ENCODE measurements at places on chromosomes 4 and X. TPM values are rescaled to one million over a fixed set of nuclear protein-coding genes. Genes with fewer than 3 reads are reported as not detected.

DNA sequence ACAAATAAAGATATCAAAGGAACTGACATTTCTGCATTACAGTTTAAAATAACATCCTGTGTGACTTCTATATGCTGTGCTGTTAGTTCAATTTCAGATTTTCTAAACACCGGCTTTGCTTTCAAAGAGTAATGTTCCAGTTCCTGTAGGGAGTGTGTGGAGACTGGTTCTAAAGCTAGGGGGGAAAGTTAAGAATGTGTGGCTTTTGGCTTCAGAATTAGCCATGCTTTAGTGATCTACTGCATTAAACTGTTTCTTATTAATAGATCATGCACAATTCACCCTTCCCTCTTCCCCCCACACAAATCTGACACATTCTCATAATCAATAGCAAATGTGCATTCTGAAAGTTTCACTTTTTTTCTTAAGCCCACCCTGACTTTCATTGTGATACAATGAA lies 32.0 kb upstream of the DKK2 start:
- no peak for DNase-seq

- DNase-seq = peak; percentile 53
Measured at GRCh38 chr4:26860922-26861433, 337 bp downstream of the STIM2 start.

GRCh38 chrX:117998171-117998570 lies 118.4 kb downstream of the KLHL13 start:
- DNase-seq = no peak

GRCh38 chrX:9356846-9357245 lies 108.0 kb upstream of the TBL1X start:
- no peak for DNase-seq

- no peak for DNase-seq
Measured at GRCh38 chr4:137738375-137738990, 206.2 kb upstream of the PCDH18 start.

DNA sequence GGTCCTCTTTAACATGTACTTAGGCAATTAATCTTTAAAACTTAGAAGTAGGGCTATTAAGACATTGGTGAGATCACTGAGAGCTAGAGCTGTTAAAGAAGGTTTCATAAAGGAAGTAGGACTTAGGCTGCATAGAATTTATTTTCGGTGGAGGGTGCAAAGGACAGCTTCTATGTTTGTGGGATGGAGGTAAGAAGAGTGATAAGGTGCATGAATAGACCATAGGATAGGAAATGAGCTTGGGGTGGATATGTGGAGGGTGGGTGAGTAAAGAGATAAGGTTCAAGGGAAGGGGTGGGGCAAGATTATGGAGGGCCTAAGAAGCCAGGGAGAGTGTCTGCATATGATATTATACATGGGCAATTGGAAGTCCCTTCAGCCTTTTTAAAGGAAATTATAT lies 15.9 kb downstream of the RTL9 start:
- DNase-seq = no peak

DNA sequence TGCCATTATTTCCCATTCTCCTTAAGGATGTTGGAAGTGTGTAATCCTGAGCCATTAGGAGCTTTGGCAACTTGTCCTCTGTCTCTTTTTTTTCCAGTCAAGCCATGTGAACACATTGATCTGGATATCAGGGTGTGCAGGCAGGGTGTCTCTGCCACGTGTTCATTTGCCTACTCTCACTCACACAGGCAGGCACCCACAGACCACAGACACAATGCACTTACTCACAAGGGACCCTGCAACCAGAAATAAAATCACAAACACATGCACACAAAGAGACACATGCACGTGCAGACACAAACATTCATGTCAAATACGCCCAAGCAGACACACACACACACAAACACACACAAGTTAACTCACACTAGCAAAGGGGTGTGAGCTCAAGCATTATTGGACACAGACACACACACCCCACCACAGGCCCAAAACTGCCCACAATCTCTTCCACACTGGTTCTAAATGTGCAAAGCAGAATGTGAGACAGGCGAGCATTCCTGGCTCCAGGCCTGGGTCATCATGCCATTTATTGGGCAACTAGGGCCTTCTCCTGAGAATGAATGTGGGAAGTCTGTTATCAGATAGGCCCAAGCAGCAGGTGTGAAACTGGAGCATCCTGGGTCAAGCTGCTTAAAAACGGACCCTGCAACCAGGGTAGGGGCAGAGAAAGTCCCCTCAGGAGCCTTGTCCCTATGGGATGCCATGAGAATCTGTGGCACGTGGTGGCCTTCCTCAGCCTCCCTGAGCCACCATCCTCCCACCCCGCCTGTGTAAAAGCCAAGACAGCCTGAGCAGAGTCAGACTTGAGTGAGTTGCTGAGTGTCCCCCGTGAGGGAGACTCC lies 63.4 kb downstream of the NBDY start:
- no peak for DNase-seq

- DNase-seq = no peak
Measured at GRCh38 chr4:40482985-40483647, 146.5 kb downstream of the RBM47 start.

DNA sequence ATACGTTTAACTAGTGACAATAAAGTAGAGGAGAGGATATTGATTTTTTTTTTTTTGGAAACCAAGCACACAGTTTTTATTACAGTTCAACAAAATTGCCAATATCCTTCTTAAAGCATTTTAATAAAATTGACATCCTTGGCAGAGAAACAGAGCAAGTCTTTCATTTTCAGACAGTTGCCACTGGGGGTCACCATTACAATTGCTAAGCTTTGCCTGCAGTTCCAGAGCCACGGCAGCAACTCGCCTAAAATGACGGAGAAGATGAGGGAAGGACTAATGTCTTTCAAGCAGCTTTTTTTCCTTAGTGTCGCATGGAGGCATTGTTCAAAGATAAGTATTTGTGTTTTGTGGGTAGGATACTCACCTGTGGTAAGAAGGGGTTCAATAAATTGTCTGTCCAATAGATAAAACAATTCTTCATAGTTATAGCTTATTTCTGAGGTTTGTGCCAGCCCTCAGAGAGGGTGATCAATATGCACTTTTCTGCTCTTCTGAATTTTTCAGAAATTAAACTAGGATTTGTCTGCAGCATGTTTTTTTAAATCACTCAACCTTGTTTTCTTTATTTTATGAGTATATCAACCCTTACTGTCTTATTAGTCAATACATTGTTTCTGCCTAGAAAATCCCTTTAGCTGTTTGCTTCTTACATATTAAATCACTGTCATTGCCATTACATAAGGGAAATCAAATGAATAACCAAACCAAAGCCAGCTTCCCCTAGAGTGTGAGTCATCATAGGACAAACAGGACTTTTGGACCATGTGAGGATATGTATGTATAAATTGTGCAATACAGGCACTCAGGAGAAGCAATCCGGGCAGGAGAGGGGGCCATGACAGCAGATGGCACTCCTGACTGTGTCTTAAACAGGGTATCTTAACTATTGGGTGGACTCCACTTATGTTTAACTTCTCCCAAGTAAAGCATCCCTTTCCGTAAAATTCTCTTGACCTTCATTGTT lies 508.1 kb upstream of the ARX start:
- DNase-seq = no peak

Gene ZAR1
- not detected for total RNA-seq

Gene PRR32
- not detected for total RNA-seq

Gene RPL36A
- 417 TPM for total RNA-seq

Gene RADX
- total RNA-seq = 8.1 TPM

Gene ALAS2
- not detected for total RNA-seq

Gene MEPE
- not detected for total RNA-seq

Gene TMEM47
- total RNA-seq = not detected

Gene POLN
- total RNA-seq = 2.1 TPM

Gene MAGIX
- total RNA-seq = 0.89 TPM

Gene IL21
- 0.08 TPM for total RNA-seq
